Activated CD8-positive, alpha-beta memory T cell treated with anti-CD3 and anti-CD28 coated beads for 48 hours (primary cell): ENCODE measurements at places on chromosomes 7 and 10.

DNA sequence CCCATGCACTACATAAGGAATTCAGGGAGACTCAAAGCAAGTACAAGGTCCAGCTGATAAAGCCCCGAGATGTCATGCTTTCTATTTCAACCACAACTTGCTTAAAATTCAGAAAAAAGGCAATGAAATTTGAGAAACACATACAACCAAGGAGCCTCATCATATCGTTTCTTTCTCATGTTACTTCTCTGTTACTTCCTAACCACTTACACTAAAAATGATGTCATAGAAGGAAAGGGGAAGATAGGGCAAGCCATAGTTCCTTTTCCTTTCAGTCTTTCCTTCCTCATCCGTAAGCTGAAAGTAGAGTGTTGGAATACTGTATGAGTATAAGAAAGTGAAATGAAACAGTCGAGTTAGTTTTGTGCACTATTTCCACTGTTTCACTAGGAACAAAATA, 27.9 kb upstream of the CDK14 start:
- DNase-seq: no peak

DNA sequence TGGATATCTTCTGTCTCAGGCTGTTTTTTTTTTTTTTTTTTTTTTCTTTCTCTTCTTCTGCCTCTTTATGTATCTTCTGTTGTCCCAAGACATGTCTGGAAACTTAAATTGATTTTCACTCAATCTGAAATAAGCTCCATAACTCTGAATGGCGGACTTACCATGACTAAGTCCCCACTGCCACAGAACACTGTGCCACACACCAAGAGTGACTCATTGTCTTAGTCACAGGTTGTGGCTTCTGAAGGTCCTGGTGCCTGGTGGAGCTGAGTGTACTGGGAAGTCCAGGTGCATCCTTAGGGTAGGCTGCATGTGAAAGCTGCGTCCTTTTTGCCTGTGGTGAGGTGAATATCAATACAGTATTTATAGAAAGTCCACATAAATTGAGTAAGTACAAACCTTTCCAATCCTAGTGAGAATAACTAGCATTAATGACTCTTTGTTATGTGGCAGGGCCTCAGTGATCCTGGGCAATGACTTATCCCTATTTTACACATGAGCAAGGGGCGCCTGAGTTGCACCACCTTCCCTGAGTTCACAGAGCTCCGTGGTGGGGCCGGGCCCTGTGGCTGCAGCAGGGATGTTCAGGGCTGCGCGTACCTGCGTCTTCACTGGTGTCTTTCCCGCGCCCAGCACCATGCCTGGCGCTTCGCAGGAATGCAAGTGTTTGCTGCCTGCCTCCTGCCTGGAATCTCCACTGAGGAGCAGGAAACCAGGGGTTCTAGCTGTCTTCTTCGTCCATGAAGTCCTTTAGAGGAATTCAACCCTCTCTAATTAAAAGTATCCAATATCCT, 4.3 kb downstream of the PFKP start:
- DNase-seq: no peak

GRCh38 chr7:35012160-35012559, 25.1 kb downstream of the DPY19L1 start:
- DNase-seq: no peak

DNA sequence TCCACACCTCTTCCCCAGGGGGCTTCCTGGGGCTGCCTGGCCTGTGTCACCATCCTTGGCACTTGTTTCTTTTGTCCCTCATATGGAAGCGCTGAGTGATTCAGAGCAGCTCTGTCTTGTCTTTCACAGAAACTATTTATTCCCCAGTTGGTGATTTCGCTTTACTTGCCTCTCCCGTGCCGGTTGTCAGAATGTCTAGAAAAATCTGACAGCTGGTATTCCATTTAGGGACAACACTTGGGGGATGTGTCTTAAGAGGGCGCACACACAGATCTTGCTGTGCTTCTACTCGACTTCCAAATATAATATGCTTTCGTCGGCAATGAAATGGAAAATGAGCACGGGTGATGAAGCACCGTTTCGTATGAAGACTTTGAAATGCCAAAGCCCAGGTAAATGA, 611.8 kb downstream of the CALN1 start:
- no peak for DNase-seq

DNA sequence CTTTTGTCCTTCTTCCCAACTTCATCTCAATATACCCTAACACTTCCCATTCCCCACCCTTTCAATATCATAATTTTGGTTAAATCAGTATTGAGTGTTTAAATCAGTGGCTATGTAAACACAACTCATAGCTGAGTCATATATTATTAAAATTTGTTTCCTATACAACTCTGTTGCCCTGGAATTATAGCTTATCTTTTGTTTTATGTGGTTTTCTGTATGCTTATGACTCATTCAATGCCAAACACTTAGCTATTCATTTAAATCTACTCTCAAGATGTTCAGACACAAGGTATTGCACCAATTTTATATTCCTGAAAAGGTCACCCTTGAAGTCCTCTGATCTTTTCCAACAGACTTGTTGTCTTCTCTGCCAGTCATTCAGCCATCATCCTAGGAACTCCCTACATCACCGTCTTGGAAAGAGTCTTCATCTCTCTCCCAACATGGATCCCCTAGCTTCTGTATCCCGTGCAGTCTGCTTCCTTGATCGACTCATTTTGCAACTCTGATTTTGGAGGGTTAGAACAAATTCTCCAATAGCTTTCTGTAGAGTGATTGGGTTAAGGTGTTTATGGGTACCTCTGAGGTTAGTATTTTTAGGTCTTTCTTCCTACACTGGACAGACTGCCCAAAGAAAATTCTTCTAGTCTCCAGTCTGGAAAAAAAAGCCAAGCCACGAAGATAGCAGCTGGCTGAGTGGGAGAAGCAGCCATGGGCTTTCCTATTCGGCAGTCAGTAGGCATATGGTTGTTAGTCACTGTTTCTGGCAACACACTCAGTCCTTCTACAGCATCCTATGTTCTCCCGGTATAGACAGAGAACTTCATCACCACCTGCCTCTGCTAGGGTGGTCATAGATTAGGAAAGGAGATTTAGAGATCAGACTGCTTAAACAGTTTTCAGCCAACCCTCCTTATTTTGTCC, 102.1 kb downstream of the CRPPA start:
- DNase-seq: no peak

DNA sequence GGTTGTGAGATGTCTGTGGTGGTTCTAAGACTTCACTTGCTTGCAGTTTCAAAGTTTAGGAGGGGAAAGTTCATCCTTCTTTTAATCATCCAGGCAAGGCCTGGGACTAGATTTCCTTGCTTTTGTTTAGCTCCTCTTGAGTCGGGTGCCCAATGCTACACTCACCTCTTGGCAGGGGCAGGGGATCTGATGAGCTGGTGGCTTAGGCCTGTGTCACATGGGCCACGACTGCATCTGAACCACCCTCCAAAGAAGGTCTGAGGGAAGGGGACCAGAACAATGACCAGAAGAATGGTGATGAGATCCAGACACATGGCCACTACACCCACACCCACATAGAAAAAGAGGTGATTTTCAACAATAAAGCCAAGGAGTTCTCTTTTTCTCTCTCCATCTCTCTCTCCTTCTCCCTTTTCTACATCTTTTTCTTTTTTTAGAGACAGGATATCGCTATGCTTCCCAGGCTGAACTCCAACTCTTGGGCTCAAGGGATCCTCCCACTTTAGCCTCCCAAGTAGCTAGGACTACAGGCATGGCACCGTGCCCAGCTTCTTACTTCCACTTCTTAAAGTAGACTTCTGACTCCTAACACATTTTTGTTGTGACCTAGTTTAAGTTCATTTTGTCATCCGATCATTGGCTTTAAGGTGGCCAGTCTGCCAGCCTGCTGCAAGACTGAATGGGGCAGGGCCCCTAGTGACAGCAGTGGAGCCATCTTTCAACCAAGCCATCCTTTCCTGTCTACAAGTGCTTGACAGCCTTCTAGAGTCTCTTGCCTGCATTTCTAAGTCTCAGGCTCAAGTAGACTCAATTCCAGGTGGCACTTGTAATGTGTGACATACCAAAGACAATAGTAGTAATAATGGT, 350.9 kb downstream of the RNLS start:
- DNase-seq: no peak

DNA sequence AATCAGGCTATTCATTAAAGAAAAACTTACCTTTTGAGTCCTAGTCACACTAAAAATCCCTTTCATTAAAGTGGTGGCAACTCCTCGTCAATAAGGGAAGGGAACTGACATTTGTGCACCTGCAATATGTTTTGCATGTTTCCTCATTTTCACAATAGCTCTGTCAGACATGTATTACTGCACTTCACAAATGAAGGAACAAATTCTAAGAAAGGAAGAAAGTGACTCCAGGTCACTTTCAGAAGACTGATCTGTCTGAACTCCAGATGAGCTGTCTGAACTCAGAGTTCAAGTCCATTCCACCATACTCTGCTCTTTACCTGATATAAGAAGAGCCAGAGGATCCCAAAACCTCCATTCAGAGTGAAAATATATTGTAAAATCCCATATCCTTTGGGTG, 50.3 kb upstream of the GSAP start:
- no peak for DNase-seq

DNA sequence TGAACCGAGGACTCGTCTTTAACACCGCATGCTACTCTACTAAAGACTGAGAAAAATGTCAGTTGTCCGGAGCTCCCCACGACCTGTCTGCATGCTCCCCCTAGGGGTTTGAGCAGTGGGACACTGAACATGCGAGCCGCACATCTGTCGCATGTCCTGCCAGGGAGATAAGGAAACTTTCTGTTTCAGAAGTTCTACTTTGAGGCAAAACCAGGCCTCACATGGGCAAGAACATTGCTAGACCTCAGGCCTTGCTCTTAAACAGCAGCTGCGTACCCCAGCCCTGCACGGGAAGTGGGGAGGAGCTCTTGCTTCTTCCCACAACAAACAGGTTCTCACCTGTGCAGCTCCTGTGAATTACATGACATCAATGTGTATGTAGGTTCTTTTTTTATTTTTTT, 30.3 kb upstream of the HERPUD2 start:
- no peak for DNase-seq
